Dermis blood vessel endothelial cell (primary cell): ENCODE measurements at places on chromosomes 4 and X.

DNA sequence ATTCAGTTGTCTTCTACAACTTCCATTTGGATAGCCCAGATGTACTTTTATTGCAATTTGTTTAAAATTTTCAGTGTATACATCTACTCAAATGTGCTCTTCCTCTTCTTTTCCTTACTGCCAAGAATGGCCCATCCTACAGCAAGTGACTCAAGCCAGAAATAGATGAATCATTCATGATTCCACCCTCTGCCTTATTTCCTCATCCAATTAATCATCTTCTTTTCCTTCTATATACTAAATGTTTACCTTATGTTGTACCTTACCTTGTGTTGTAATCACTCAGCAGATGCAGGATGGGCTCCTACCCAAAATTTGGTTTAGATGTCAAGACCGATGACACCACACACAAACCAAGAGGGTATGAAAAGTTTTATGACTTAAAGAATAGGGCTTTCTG, 437.8 kb downstream of the GRXCR1 start:
- no peak for DNase-seq

DNA sequence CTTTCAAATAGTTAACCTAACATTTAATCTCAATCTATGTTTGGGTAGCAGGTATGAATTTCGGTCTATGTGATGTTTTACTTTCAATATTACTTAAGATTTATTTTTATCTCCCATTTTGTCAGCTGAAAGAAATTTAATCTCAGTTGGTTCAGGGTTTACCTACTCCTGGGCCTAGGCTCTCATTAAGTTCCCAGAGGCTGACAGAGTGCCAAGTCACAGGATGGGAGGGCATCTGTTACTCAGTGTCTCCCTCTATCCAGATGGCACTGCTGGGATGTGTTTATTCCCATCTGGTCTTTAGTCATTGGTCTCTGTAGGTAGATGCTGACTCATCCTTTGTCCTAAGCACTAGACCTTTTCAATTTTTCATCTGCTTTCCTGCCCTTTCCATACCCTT, 129.4 kb upstream of the ARSJ start:
- peak; percentile 35 for DNase-seq

GRCh38 chr4:5528031-5528436, 180.3 kb downstream of the EVC2 start:
- no peak for DNase-seq

- no peak for DNase-seq
Measured at GRCh38 chrX:33138677-33139249, 72.6 kb downstream of the DMD start.

DNA sequence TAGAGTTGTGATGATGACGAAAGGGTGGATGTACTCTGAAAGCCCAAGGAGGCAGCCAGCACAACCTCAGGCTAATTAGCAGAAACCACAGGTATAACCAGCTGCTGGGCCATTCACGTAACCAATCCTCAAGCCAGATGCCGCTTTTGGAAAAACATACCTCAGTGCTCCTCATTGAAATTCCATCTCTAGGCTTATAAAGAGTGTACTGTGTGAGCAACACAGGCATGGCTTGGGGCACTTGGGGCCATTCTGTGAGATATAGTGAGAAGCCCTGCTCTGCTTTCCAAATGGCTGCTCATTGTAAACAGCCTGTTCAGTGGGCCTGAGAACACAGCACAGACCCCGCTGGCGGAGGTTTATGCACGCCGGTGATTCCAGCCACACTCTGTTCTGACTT, 182.1 kb upstream of the HHIP start:
- no peak for DNase-seq
